IMR-90 (cell line): ENCODE measurements at places on chromosomes 5 and 9. TPM values are rescaled to one million over a fixed set of nuclear protein-coding genes. Genes with fewer than 3 reads are reported as not detected.

DNA sequence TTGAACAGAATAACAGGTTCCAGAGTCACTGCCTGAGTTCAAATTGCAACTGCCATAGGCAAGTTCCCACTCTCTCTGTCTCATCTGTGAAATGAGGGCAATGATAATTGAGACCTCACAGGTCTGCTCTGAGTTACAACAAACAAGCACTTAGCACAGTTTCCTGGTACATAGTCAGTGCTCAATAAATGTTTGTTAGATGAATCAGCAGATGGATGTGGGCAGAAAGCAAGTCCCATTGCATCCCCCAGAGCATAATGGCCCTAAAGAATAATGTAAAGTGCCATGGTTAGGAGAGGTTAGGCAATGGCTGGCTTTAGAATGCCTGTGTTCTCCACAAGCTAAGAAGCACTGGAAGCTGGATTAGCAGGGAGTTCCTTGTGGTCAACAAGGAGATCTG is 136.5 kb upstream of the LARP1 start:
- H3K36me3 ChIP-seq, result no peaks in the 10 kb centered on the region
- H3K4me1 ChIP-seq, result no peaks in the 10 kb centered on the region
- no peak overlapping the region for H3K27ac ChIP-seq
- DNase-seq, result no peak
- H3K4me3 ChIP-seq, result no peak overlapping the region

DNA sequence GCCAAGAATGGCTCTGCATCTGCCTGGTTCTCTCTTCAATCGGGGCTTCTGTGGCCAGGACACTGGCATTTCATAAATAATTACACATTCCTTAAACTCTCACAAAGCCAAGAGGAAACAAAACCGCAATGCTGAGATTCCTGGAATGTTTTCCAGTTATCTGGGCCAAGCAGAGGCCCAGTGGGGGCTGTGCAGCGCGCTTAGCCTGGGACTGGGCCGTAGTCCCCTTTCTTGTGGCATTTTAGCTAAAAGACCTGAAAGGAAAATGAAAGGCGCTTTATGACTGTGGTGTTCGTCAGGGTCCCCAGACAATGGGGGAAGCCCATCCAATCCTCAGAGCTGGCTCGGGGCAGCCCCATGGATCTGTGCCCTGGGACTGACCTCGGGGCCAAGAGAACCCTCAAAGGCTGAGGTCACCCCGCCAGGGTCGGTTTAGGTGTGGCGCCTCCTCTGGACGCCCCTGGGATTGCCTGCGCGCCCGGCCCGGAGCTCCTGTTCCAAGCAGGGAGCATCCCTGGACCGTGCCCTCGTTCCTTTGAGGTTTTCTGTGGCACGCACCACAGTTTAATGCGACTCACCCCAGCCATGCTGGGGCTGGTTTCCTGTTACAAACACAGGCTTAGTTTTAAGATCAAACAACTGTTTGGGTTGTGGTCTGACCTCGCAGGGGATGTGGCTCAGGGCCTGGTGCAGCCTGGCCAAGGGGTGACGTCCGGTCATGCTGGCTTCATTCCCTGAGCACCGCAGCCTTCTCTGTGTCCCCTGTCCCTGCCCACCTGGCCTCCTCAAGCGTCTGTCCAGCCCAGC is 51.5 kb upstream of the NKD2 start:
- peak; percentile 90 for DNase-seq
- H3K4me1 ChIP-seq, result peaks cover 29% of the 10 kb centered on the region
- peaks cover 45% of the 10 kb centered on the region for H3K27me3 ChIP-seq

GRCh38 chr9:132020272-132020671 is 59.4 kb downstream of the MED27 start:
- DNase-seq, result no peak
- no peak overlapping the region for H3K4me3 ChIP-seq
- peaks cover 6% of the 10 kb centered on the region; the same call in 1 of the 2 replicates for H3K4me1 ChIP-seq

GRCh38 chr9:137411645-137412380 is 11.1 kb downstream of the EXD3 start:
- H3K27ac ChIP-seq, result peak overlapping the region; percentile 66
- H3K4me1 ChIP-seq, result peaks cover 26% of the 10 kb centered on the region
- peak; percentile 94 for DNase-seq
- H3K36me3 ChIP-seq, result no peaks in the 10 kb centered on the region

- no peaks in the 10 kb centered on the region for H3K36me3 ChIP-seq
- H3K4me3 ChIP-seq, result no peak overlapping the region
- DNase-seq, result no peak
- no peaks in the 10 kb centered on the region for H3K27me3 ChIP-seq
- H3K4me1 ChIP-seq, result no peaks in the 10 kb centered on the region
Observed at GRCh38 chr5:15669826-15670225, 169.8 kb downstream of the FBXL7 start.

GRCh38 chr9:19785230-19785629 is 3.6 kb downstream of the SLC24A2 start:
- DNase-seq, result no peak
- no peak overlapping the region for H3K27ac ChIP-seq
- H3K4me1 ChIP-seq, result no peaks in the 10 kb centered on the region
- no peaks in the 10 kb centered on the region for H3K36me3 ChIP-seq

DNA sequence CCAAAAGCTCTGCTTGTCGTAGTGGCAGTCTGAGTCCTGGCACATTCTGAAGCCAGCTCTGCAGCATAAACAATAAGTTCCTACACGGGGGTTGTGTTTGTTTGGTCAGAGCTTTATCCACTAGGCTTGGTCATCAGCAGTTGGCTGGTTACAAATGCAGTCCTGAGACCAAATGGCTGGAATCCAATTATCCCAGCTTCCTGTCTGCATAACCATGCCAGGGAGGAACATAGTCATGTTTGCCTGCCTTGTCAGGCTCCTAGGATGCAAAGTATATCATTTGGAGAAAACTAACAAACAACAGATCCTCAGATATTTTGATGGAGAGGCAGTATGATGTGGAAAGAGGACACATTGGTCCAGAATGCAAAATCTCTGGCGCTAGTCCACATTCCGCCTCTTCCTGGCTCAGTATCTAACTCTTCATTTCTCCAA is 85.8 kb downstream of the FBXO38 start:
- DNase-seq, result peak; percentile 76
- no peak overlapping the region for H3K27ac ChIP-seq
- no peak overlapping the region for H3K4me3 ChIP-seq
- no peaks in the 10 kb centered on the region for H3K36me3 ChIP-seq
- no peaks in the 10 kb centered on the region; the same call in 1 of the 2 replicates for H3K27me3 ChIP-seq
- H3K4me1 ChIP-seq, result peaks cover 4% of the 10 kb centered on the region; the same call in 1 of the 2 replicates

GRCh38 chr5:137501846-137502406 is 2.8 kb upstream of the SPOCK1 start:
- no peak for DNase-seq
- H3K36me3 ChIP-seq, result no peaks in the 10 kb centered on the region
- no peak overlapping the region for H3K27ac ChIP-seq
- H3K27me3 ChIP-seq, result peaks cover 15% of the 10 kb centered on the region

GRCh38 chr9:6214434-6214833 is 1.2 kb upstream of the IL33 start:
- H3K4me1 ChIP-seq, result peaks cover 2% of the 10 kb centered on the region
- peak; percentile 17 for DNase-seq

- peaks cover 14% of the 10 kb centered on the region for H3K4me1 ChIP-seq
- peaks cover 24% of the 10 kb centered on the region for H3K36me3 ChIP-seq
- DNase-seq, result peak; percentile 34
- no peak overlapping the region for H3K27ac ChIP-seq
- H3K27me3 ChIP-seq, result no peaks in the 10 kb centered on the region
Observed at GRCh38 chr5:53089481-53089991, 20.0 kb downstream of the MOCS2 start.

DNA sequence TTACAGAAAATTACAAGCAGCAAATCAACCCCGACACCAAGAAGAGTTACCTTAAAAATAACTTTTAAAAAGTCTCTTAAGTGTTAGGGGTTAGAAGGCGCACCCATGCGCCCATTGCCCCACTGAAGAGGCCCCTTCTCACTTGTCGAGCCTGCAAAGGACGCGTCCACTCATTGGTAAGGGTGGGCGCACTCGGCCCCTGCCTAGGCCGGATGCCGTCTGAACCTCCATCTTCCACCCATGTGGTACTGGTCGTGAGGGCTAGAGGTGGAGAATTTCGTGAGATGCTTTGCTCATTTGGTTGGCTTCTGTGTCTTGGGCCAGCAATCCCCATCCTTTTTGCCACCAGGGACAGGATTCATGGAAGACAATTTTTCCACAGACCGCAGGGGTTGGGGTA is 27.5 kb upstream of the LRRC14B start:
- no peaks in the 10 kb centered on the region for H3K36me3 ChIP-seq
- no peak overlapping the region for H3K4me3 ChIP-seq
- H3K27ac ChIP-seq, result no peak overlapping the region
- H3K27me3 ChIP-seq, result no peaks in the 10 kb centered on the region

GRCh38 chr9:37425298-37425752 is 2.8 kb downstream of the GRHPR start:
- no peaks in the 10 kb centered on the region for H3K27me3 ChIP-seq
- no peak overlapping the region for H3K27ac ChIP-seq
- peaks cover 9% of the 10 kb centered on the region for H3K4me1 ChIP-seq
- no peak overlapping the region for H3K4me3 ChIP-seq

DNA sequence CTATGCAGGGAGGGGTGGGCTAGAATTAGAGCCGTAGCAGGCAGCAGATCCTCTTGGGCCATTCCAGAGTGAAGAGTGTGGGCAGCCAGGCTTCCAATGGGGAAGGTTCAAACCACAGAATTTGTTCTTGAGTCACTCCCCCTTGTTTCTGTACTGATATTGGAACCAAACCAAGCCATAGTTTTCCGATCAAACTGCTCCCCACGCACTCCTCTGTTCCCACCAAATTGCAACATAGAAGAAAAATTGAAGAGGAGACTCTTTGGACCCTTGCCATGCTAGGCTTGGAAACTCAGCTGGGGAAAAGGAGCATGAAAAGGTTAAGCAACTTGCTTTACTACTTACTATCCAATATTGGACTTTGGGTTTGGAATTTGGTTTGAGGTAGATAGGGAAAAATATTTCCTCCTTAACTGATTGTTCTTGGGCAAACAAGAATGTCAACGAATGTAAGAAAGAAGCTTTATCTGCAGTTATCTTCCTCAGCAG is 165.8 kb upstream of the NR3C1 start:
- no peak overlapping the region for H3K27ac ChIP-seq
- peak; percentile 78 for DNase-seq
- H3K4me1 ChIP-seq, result no peaks in the 10 kb centered on the region
- no peaks in the 10 kb centered on the region for H3K36me3 ChIP-seq

DNA sequence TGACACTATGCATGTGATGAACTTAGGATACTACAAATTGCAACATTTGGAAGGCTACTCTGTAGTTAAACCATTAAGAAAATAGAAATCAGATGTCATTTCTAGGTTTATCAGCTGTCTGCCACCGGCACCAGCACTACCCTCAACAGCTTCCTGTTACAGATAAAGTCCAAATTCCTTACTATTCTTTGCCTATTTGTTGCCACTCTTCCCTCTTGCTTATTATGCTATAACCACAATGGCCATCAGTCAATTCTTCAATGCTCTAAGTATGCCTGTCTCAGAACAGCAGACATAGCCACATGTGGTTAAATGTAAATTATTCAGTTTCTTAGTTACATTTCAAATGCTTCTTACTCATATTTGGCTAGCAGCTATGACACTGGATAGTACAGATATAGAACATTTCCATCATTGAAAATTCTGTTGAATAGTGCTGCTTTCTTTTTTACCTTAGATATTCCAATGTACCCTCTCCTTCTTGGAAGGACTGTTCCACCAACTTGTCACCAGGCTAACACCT is 21.0 kb downstream of the DHX29 start:
- no peak overlapping the region for H3K27ac ChIP-seq
- H3K27me3 ChIP-seq, result no peaks in the 10 kb centered on the region
- no peak for DNase-seq
- H3K36me3 ChIP-seq, result peaks cover 30% of the 10 kb centered on the region
- H3K4me3 ChIP-seq, result no peak overlapping the region

- DNase-seq, result no peak
- no peaks in the 10 kb centered on the region for H3K4me1 ChIP-seq
- no peak overlapping the region for H3K4me3 ChIP-seq
Observed at GRCh38 chr5:109709225-109709624, 19.5 kb downstream of the MAN2A1 start.

DNA sequence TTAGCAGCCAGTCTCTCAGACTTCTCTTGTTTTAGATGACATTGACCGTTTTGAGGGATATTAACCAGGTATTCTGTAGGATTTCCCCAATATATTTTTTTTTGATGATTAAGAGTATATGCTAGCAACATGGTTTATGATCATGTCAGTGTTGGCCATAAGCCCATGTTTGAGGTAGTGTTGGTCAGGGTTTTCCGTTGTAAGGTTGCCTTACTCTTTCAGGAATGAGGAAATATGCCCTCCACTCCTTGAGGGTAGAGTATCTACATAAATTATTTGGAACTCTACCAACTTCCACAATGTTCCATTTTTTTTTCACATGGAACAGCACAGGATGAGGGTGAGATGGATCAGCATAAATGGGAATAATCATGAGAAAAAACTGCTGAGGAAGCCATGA is 188.4 kb upstream of the PRDM9 start:
- no peak for DNase-seq
- no peaks in the 10 kb centered on the region for H3K27me3 ChIP-seq
- no peaks in the 10 kb centered on the region for H3K4me1 ChIP-seq
- H3K27ac ChIP-seq, result no peak overlapping the region

- no peaks in the 10 kb centered on the region for H3K36me3 ChIP-seq
- peaks cover 9% of the 10 kb centered on the region for H3K4me1 ChIP-seq
- no peak overlapping the region for H3K4me3 ChIP-seq
- DNase-seq, result peak; percentile 53
Observed at GRCh38 chr9:69081261-69081660, 45.7 kb downstream of the FXN start.

GRCh38 chr5:68067976-68068603 is 147.5 kb upstream of the PIK3R1 start:
- no peak overlapping the region for H3K4me3 ChIP-seq
- H3K27ac ChIP-seq, result no peak overlapping the region
- H3K36me3 ChIP-seq, result no peaks in the 10 kb centered on the region
- no peaks in the 10 kb centered on the region for H3K27me3 ChIP-seq

DNA sequence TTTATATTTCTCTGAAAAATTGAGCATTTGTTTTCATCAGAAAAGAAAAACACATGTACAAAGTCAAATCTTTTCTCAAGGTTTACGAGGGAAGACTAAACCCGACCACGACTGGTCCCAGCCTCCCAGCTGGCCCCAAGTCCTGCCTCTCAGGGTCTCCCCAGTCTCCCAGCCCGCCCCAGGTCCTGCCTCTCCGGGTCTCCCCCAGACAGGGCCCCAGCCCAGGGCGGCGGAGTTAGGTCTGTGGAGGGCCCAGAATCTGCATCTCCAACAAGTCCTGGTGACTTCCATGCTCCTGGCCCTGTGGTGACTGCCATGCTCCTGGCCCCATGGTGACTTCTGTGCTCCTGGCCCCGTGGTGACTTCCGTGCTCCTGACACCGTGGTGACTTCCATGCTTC is 359.9 kb downstream of the IRX2 start:
- no peak overlapping the region for H3K4me3 ChIP-seq
- no peak overlapping the region for H3K27ac ChIP-seq
- H3K27me3 ChIP-seq, result no peaks in the 10 kb centered on the region
- no peak for DNase-seq

- H3K4me3 ChIP-seq, result no peak overlapping the region
- H3K36me3 ChIP-seq, result no peaks in the 10 kb centered on the region
- no peaks in the 10 kb centered on the region for H3K4me1 ChIP-seq
- DNase-seq, result no peak
Observed at GRCh38 chr9:133517711-133518110, 7.0 kb downstream of the MYMK start.

Gene CAVIN4
- total RNA-seq, result 2.2 and 4.2 TPM in 2 replicates

Gene NEUROG1
- total RNA-seq, result not detected in 2 replicates

Gene SPATA31A3
- total RNA-seq, result not detected in 2 replicates

Gene IL31RA
- 0.56 and 0.90 TPM in 2 replicates for total RNA-seq

Gene SPATA31A6
- not detected in 2 replicates for total RNA-seq

Gene KIF12
- not detected in 2 replicates for total RNA-seq

Gene OTULINL
- total RNA-seq, result 0.18 and 0.28 TPM in 2 replicates

Gene PCDHA7
- under 0.01 and 0.18 TPM in 2 replicates for total RNA-seq
